Midbrain (tissue), 1 donor: ENCODE measurements at places on chromosomes 3 and 15.

DNA sequence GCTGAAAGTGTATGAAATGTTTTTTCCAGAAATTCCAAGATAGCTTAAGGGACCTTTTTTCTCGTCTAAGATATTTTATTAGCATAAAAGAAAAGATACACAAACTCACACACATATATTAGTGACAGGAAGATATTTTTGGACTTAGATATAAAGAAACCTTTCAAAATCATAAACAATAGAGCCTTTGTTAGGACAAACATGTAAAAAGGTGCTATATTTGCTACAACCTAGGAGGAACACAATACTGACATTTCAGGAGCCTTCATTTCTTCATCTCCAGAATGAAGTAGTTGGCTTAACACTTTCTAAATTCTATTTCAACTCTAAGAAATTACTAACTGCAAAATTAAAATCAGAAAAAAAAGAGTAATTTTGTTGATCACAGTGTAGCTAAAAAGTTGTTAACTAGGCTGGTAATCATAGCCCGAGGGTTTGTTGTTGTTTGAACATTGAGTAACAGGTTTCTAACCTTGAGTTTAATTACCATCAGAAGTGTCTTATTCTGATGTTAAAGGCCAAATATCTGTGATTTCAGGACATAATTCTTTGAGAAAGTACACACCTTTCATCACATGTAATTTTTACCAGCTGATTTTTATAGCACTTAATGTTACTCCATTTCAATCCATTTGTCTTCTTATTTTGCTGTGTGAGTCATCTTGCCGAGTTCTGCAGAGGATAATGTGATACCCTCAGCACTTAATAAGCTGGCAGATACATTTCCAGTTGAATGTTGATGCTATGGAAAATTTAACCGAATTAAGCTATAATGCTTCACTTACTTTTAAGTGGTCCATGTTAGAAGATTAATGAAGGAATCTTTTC, 97.3 kb downstream of the MBNL1 start:
- no peak for DNase-seq

GRCh38 chr3:149299938-149300801, 33.3 kb downstream of the TM4SF18 start:
- DNase-seq, result no peak

DNA sequence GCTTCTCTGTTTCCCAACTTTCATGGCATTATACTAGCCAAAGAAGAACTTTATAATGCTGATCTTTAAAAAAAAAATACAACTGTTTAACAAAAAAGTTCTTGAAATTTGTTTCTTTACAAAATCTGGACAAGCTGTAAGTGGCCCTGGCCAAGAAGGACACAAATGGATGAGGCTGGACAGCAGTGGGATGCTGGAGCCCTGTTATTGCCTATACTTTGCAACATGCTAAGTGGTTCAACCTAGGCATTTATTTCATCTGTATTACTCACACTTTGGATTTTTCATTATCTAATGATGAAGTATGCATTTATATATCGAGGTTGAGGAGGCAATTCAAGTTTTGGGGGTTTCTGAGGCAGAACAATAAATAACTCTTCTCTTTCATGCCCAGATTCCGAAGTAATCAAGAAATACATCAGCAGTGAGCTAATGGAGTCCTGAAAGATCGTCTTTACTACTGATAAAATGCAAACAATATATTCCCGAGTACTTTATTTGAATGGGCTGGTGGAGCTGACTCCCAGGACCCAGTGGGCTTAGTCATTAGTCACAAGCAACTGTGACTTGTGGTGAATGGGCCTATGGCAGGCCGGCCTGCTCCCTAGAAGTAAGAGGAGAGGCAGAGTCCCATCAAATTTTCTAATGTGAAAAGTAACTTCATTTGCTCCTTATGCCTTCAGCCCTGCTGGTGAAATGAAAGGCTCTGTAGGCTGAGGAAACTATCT, 177.3 kb upstream of the DPH6 start:
- no peak for DNase-seq

- DNase-seq, result no peak
Observed at GRCh38 chr15:66730168-66731021, 28.4 kb downstream of the SMAD6 start.

GRCh38 chr15:47473106-47473725, 244.1 kb upstream of the SEMA6D start:
- no peak for DNase-seq

DNA sequence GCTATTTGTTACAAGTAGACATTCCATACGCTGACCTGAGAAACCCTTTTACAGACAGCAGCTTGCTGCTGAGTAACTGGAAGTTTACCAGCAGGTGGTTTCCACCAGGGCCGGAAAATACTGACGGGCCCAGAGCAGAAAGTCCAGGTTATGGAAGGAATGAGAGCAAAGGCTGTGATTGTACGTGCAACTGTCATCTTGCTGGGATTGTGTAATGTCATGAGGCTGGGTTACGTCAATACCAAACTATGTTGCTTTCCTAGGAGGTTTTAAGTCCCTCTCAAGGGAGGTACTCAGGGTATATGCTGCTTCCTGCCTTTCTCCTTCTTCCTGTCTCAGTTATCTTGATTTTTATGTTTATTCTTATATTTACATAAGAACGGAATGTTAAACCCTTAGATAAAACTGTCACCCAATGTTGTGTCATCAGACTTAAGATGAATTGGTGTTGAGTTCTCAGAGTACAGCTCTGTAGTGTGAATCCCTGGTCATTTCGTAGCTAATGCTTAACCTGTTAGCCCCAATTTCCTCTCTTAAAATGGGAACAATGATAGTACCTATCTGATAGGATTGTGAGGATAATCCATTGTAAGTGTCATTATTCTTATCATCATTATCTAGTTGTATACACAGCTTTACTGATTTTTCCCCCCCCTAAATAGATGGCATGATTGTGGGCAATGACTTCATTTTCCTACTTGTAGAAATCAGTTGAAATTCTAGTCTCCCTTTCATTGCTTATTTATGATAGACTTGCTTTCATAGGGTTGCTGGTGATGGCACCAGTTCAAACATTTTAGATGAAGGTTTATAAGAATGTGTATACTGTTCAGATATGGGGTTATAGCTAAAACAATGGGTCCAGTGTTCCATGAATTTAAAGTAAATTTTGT, 101.4 kb downstream of the FNDC3B start:
- no peak for DNase-seq

GRCh38 chr3:13497386-13497785, 17.3 kb downstream of the HDAC11 start:
- no peak for DNase-seq

GRCh38 chr3:31479431-31479830, 53.3 kb upstream of the STT3B start:
- DNase-seq, result no peak

DNA sequence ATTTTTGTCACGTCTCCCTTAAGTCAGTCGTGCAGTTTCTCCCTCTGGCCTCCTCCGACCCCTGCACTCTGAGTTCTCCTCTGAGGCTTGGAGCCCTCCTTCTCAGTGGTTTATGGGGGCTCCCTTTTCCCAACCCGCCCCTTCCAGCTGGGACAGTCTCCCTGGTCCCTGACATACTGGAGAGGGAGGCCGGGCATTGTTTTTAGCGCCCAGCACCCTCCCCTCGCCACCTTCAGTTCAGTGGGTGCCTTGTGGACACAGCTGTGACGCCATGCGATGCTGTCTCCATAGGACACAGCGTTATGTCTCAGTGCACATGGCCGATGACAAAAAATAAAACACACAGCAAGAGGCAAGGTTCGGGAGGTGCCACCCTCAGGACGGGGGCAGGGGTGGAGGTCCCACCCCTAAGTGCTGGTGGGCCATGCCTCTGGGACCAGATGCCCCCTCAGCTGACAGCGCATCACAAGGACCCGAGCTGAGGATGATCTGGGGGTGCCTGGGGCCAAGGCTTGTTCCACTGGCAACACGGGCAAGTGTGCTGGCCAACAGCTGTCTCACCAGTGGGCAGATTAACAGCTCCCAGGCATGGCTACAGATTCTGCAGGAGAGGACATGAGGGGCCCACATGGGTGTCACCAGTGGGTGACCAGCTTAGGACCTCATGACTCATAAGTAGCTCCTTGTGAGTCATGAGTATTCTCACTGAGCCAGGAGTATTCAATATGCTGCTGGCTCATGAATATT, 81.6 kb downstream of the PLXNA1 start:
- no peak for DNase-seq

DNA sequence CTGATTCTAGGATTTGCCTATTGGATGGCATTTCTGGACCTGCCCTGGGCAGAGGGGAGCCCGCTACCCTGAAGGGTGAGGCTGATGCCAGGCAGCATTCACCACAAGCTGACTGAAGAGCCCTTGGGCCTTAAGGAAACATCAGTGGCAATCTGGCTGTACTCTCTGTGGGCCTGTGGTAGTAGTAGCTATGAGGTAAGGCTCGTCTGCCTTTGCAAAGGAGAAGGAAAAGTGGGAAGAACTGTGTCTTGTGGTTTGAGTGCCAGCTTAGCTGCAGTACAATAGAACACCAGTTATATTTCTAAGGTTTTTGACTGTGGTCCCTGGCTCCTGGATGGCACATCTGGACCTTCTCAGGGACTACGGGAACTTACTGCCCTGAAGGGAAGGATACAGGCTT, 51.5 kb downstream of the SPTSSB start:
- no peak for DNase-seq

GRCh38 chr3:104596551-104596950, 770.2 kb upstream of the ALCAM start:
- DNase-seq, result peak; percentile 29

DNA sequence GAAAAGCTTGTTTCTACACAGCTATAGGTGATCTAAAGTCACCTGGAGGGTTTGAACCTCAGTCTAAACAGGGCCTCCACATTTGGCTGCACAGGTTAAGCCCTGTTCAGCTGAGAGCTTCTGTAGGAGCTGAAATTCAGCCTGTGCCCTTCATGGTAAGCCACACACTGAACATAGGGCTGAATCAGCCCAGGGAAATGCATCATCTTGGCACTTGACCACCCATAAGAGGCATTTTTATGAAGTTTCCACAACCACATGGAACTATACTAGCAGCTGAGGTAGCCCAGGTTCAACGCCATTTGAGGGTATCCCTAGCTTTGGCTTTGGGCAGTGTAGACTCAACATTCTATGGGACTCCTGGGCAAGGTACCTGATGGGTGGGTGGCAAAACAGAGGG, 126.8 kb downstream of the FAM174B start:
- DNase-seq, result no peak

DNA sequence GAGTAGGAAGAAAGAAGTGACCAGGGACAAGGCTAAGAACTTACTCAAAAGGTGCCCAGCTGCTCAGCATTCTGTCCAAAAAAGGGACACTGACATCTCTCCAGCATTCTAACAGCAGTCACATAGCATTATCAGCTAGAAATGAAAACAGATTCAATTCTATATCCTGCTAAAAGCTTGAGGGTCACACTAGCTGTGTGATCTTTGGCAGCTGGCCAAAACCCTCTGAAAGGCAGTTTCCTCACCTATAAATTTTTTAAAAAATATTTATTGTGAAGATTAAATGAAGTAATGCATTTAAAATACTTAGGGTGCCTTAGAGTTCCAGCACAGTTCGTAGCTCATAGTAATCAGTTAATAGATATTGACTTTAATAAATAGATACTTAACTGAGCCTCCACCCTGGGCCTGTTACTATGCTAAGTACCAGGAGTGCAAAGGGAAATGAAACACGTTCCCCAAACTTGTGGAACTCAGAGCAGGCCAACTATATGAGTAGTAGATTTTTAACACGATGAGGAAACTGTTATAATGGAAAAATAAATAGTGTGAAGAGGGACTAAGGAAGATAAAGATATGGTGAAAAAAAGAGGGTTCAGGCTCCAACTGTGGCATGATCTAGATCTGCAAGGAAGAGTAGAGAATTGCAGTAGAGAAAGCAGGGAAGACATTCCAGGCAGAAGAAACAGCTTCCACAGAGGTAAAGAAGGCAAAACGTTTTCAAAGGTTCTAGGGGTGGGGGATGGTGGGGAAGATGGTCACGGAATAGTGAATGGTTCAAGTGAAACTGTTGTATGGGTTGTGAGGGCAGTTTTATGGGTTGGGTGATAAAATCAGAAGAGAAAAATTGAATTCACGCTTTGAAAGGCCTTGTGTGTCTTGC, 11.4 kb downstream of the CD86 start:
- no peak for DNase-seq

DNA sequence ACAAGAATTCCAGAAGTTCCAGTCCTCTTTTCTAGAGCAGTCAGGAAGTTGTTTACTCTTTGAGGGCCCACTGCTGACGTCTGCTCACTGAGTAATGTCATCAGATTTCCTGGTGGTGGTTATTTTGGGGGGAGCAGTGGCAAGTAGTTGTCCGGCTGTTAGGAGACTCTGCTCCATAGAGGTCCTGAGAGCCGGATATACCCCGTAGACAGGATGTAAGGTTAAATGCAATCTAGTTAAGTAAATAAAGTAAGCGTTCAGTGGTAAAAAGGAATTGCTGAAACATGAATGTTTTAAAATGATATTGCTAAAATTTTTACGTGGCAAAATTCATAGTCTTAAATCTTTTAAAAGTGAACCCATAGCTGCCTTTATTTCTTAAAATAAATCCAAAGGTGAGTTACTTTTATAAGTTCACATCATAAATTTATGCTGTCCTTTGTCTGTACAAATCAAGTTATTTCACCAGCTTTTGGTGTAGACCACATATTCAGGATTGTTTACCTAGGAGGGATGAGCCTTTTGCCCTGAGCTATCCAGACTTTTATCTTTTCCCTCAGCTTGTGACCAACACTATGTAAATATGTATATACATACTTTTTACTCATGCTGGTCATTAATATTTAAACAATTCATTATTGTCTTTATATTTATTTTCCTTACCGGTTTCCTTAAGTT, 65.8 kb downstream of the PDE8A start:
- DNase-seq, result peak; percentile 62

- no peak for DNase-seq
Observed at GRCh38 chr15:28935316-28935715, 49.5 kb downstream of the APBA2 start.

GRCh38 chr15:91465696-91466095, 365.6 kb downstream of the SV2B start:
- DNase-seq, result no peak

GRCh38 chr15:58462973-58463663, 31.3 kb downstream of the LIPC start:
- DNase-seq, result no peak

DNA sequence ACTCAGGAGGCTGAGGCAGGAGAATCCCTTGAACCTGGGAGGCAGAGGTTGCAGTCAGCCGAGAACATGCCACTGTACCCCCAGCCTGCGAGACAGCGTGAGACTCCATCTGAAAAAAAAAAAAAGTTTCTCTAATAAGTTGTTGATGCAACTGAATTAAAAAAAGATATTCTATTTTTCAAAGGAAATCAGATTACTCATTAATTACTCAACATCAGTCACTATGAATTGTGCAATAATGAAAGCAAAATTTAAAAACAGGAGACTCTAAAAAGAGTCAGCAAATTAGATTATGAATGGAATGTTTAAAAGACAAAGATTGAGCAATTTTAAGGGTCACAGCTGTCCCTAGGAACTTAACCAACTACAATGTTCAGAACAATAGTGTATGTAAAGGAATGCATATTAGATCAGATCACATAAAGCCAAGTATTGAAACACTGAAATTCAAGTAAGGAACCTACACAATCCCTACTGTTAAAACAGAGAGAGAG, 60.2 kb upstream of the SLC4A7 start:
- DNase-seq, result no peak

- DNase-seq, result no peak
Observed at GRCh38 chr3:6862041-6862879, 1.3 kb downstream of the GRM7 start.
